SJCRH30 (cell line): ENCODE measurements at places on chromosomes 1 and 21. TPM values are rescaled to one million over a fixed set of nuclear protein-coding genes. Genes with fewer than 3 reads are reported as not detected.

KCNE1 gene
- 0.06 and 0.13 TPM in 2 replicates for total RNA-seq

FOXD2 gene
- 1.7 and 2.2 TPM in 2 replicates for total RNA-seq

SYT2 gene
- total RNA-seq, result 0.03 and 0.06 TPM in 2 replicates

CTBS gene
- total RNA-seq, result 4.6 and 5.3 TPM in 2 replicates

FAM72D gene
- total RNA-seq, result 6.5 and 9.9 TPM in 2 replicates

LMX1A gene
- total RNA-seq, result not detected in 2 replicates

HHAT gene
- total RNA-seq, result 5.0 and 5.1 TPM in 2 replicates

HMGCS2 gene
- total RNA-seq, result not detected in 2 replicates

- H3K36me3 ChIP-seq, result no peaks in the 10 kb centered on the region
- DNase-seq, result no peak
- H3K4me3 ChIP-seq, result no peak overlapping the region
- H3K27ac ChIP-seq, result no peak overlapping the region
Measured at GRCh38 chr1:184461321-184461720, 74.5 kb downstream of the C1orf21 start.

DNA sequence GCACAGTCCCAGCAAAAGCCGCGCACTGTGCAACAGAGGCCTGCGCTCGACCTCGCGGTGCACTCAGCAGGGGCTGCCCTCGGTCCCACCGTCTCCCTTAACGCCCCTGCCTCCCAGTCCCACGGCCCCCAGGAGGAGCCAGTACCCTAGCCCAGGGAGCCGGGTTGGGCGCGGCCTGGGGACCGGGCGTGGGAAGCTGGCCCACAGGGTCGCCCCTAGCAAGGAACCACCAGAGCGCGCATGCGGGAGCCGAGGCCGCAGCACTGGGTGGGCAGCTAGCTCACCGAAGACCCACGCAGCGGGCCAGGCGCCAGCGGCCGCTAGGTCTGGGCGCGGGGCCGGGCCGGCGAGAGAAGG lies 21.6 kb upstream of the ZNF678 start:
- no peak for DNase-seq
- H3K27me3 ChIP-seq, result no peaks in the 10 kb centered on the region
- no peaks in the 10 kb centered on the region for H3K4me1 ChIP-seq
- H3K4me3 ChIP-seq, result peak overlapping the region; percentile 62
- no peaks in the 10 kb centered on the region for H3K36me3 ChIP-seq

DNA sequence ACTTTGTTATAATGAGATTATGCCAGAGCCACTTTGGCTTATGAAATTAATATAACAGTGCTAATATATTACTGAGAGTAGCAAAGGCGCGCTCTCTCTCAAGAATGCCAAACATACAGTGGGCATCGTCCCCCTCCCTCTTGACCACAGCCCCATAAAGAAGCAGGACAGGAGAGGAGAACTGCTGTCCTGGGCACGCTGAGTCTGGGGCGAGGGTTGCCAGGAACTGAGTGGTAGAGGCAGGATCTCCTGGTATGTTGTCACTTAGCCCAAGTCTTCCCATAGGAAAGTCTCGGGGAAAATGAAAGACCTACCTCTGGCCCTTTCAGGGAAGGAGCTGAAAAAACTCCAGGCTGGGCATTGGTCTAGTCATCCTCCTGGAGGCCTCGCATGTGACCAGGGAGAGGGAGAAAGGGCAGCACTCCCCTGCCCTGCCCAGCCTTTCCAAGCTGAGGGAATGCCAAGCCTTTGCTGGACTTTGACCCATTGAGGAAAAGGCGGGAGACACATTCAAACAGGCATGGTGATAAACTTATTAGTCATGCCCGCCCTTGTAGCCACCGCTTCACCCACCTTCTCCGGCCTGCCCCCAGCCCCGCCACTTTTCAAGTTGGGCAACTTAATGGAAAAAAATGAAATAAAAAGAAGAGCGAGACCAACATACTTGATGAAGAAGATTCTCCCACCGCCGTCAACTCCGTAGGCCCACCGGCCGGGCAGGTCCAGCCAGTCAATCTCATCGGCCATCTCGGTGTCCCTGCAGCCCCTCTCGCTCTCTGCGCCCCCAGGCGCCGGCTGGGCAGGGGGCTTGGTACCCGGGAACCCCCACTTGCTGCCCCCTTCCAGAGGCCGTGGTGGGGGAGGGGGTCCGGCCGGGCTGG lies 17.4 kb upstream of the PLEKHA6 start:
- H3K27me3 ChIP-seq, result peaks cover 37% of the 10 kb centered on the region
- H3K36me3 ChIP-seq, result no peaks in the 10 kb centered on the region
- H3K4me3 ChIP-seq, result no peak overlapping the region
- no peak overlapping the region for H3K27ac ChIP-seq

- peaks cover 3% of the 10 kb centered on the region for H3K4me1 ChIP-seq
- H3K4me3 ChIP-seq, result no peak overlapping the region
- H3K36me3 ChIP-seq, result peaks cover 42% of the 10 kb centered on the region
- DNase-seq, result no peak
- no peak overlapping the region for H3K27ac ChIP-seq
- H3K27me3 ChIP-seq, result no peaks in the 10 kb centered on the region
Measured at GRCh38 chr1:54397090-54397591, 9.1 kb downstream of the SSBP3 start.

DNA sequence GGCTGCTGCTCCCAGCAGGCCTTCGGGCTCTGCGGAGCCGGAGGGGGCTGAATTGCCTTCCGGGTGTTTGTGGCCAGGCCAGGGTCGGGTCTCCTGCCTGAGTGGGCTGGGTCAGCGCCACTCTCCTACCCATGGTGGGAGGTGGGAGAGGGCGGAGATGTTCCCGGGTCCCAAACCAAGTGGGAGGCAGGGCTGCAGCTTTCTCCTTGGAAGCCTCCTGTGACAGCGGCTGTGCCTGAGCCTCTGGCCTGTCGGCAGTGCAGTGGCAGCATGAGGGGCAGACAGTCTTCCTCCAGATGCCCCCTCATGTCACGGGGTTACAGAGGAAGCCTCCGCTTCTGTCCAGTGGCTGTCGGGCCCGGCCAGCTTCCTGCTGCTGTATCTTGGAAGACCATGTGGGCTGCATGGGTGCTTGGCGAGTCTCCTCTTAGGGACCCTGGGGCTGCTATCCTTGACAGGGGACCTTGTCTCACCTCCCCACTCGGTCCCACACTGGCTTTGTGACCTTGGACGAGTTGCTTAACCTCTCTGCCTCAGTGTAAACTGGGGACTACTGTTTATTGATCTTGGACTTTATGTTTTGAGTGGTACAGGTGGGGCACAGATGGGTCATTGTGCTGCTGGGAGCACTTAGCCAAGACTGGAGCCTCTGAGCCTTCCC lies 4.3 kb downstream of the SKI start:
- no peaks in the 10 kb centered on the region for H3K36me3 ChIP-seq
- no peak overlapping the region for H3K4me3 ChIP-seq
- peaks cover 18% of the 10 kb centered on the region for H3K4me1 ChIP-seq
- DNase-seq, result no peak

GRCh38 chr1:221801773-221802516 lies 60.1 kb upstream of the DUSP10 start:
- DNase-seq, result no peak
- no peaks in the 10 kb centered on the region for H3K4me1 ChIP-seq
- H3K36me3 ChIP-seq, result no peaks in the 10 kb centered on the region
- no peaks in the 10 kb centered on the region for H3K27me3 ChIP-seq
- no peak overlapping the region for H3K4me3 ChIP-seq
- H3K27ac ChIP-seq, result no peak overlapping the region

DNA sequence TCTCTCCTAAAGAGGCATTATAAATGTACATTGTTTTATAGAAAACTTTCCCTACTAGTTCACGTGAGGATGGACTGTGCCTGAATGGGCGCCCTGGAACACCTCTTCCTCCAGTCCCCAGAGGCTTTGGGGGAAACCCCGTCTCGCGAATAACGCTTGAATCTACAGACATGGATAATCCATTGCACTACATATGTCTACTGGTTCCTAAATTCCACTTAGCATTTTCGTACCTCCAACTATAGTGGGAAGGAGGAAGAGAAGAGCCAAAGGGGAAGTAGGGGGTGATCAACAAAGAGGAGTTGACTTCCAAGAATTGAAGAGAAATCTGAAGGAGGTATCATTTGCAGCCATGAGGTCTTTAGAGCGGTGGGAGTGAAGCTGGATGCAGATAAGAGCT lies 11.1 kb downstream of the BARHL2 start:
- H3K27me3 ChIP-seq, result 0 out of 2 replicates have a peak, but pooled peaks cover 3% of the 10 kb centered on the region
- no peaks in the 10 kb centered on the region for H3K4me1 ChIP-seq
- no peaks in the 10 kb centered on the region for H3K36me3 ChIP-seq
- H3K27ac ChIP-seq, result no peak overlapping the region
- H3K4me3 ChIP-seq, result no peak overlapping the region

GRCh38 chr1:174743654-174744561 lies 255.8 kb upstream of the CACYBP start:
- DNase-seq, result no peak
- H3K27ac ChIP-seq, result no peak overlapping the region
- H3K4me3 ChIP-seq, result no peak overlapping the region

- no peaks in the 10 kb centered on the region for H3K36me3 ChIP-seq
- H3K27me3 ChIP-seq, result peaks cover 33% of the 10 kb centered on the region
- no peak overlapping the region for H3K27ac ChIP-seq
- H3K4me3 ChIP-seq, result no peak overlapping the region
Measured at GRCh38 chr1:50105433-50105832, 3.3 kb upstream of the ELAVL4 start.

GRCh38 chr1:101363891-101364318 lies 127.1 kb downstream of the S1PR1 start:
- no peak for DNase-seq
- no peak overlapping the region for H3K4me3 ChIP-seq
- no peaks in the 10 kb centered on the region for H3K36me3 ChIP-seq
- no peak overlapping the region for H3K27ac ChIP-seq
- H3K4me1 ChIP-seq, result no peaks in the 10 kb centered on the region
- no peaks in the 10 kb centered on the region for H3K27me3 ChIP-seq

GRCh38 chr1:187074445-187075048 lies 245.8 kb downstream of the PLA2G4A start:
- no peak overlapping the region for H3K4me3 ChIP-seq
- H3K27me3 ChIP-seq, result no peaks in the 10 kb centered on the region
- no peak overlapping the region for H3K27ac ChIP-seq
- no peaks in the 10 kb centered on the region for H3K36me3 ChIP-seq

- H3K4me3 ChIP-seq, result no peak overlapping the region
- no peaks in the 10 kb centered on the region for H3K27me3 ChIP-seq
- DNase-seq, result no peak
- H3K27ac ChIP-seq, result no peak overlapping the region
Measured at GRCh38 chr1:45573231-45573804, 10.5 kb upstream of the NASP start.

DNA sequence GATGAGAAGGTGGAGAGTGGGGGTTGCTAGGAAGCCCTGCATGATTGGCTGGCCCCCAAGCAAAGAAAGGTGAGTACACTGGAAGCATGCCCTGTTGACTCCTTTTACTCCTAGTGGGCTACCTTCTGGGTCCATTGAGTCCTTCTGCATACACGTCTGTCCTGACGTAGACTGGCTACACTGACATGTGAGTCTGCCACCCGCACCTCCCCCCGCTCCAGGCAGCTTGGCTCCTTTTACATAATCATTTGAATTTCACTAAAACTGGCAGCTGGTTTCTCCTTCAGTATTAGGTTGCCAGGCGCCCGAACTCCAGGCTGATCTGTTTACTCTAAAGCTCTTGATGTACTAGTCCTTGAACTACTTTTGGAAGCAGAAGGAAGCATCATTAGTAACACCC lies 8.7 kb downstream of the MRPS21 start:
- H3K36me3 ChIP-seq, result peaks cover 20% of the 10 kb centered on the region
- H3K27me3 ChIP-seq, result no peaks in the 10 kb centered on the region
- no peak for DNase-seq
- H3K4me3 ChIP-seq, result no peak overlapping the region
- no peaks in the 10 kb centered on the region for H3K4me1 ChIP-seq

GRCh38 chr1:1101503-1101902 lies 14.4 kb downstream of the C1orf159 start:
- no peak overlapping the region for H3K27ac ChIP-seq
- H3K4me1 ChIP-seq, result no peaks in the 10 kb centered on the region
- no peak for DNase-seq
- H3K27me3 ChIP-seq, result no peaks in the 10 kb centered on the region
- no peak overlapping the region for H3K4me3 ChIP-seq

DNA sequence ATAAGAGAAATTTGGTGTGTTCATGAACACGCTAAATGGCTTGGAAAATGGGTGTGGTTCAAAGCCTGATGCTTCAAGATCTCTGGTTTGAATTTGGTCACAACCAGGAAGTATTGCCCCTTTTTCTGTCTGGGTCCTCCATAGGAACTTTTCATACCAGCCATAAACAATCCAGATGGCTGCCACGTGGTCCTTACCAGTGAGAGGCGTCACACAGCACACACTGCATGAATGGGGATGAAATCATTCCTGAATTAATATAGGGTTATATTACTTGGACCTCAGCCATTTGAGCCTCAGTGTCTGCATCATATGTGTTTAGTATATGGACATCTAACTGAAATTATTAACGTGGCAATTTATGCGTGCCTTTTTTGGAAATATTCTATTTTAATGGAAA lies 64.0 kb downstream of the PRRX1 start:
- no peak overlapping the region for H3K27ac ChIP-seq
- H3K4me1 ChIP-seq, result peaks cover 8% of the 10 kb centered on the region
- peak; percentile 6 for DNase-seq
- no peaks in the 10 kb centered on the region for H3K36me3 ChIP-seq

- DNase-seq, result no peak
- H3K27me3 ChIP-seq, result no peaks in the 10 kb centered on the region
- no peak overlapping the region for H3K27ac ChIP-seq
- no peak overlapping the region for H3K4me3 ChIP-seq
- H3K4me1 ChIP-seq, result peaks cover 37% of the 10 kb centered on the region
Measured at GRCh38 chr1:30845237-30845903, 63.2 kb downstream of the SDC3 start.

GRCh38 chr21:16117851-16118590 lies 388.2 kb downstream of the USP25 start:
- DNase-seq, result peak; percentile 7
- H3K4me3 ChIP-seq, result no peak overlapping the region
- H3K36me3 ChIP-seq, result no peaks in the 10 kb centered on the region
- H3K27ac ChIP-seq, result no peak overlapping the region
- peaks cover 3% of the 10 kb centered on the region; the same call in 1 of the 2 replicates for H3K4me1 ChIP-seq

DNA sequence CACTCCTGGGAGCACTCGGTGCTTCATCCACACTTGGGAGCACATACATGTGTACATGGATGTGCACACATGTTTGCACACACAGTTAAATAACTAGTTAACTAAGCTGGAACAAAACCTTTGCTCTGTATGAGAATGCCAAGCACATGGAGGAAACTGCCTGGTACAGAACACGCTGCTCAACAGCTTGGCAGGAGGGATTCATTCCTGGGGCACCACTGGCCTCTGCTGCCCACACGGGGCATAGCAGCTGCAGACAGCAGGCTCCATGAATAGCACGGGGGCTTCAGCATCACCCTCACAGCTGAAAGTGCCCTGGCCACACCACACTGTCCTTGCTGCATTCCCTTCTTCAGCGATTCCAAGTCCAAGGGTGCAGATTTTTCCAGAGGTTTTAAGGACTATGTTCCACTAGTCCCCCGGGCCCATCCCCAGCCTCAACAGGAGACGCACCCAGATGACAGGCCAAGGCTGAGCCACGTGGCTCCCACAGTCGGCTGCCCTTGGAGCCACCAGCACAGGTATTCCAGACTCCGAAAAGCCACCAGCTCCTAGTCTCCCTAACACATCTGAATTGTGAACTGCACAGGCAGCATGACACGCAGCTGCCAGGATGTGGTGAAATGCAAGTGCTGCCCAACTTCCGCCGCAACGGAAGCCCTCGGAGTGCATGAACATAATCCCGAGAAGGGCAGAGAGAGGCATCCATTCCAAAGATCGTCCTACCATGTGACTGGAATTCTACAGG lies 16.9 kb downstream of the NPHP4 start:
- peak; percentile 68 for DNase-seq
- H3K4me1 ChIP-seq, result no peaks in the 10 kb centered on the region
- H3K27ac ChIP-seq, result no peak overlapping the region

GRCh38 chr21:18840239-18840638 lies 436.7 kb upstream of the TMPRSS15 start:
- H3K27me3 ChIP-seq, result no peaks in the 10 kb centered on the region
- H3K36me3 ChIP-seq, result no peaks in the 10 kb centered on the region
- no peak overlapping the region for H3K27ac ChIP-seq
- no peak overlapping the region for H3K4me3 ChIP-seq
- H3K4me1 ChIP-seq, result no peaks in the 10 kb centered on the region
